ENCODE measurements at places on chromosomes 6 and 20.

GRCh38 chr6:8556370-8557013 lies 121.1 kb upstream of the SLC35B3 start:
- peak; percentile 3 for DNase-seq

- DNase-seq, result no peak
Measured at GRCh38 chr6:18023891-18024290, 36.5 kb upstream of the KIF13A start.

- DNase-seq, result peak; percentile 94
Measured at GRCh38 chr6:125812394-125813292, 21.9 kb downstream of the NCOA7 start.

GRCh38 chr6:73577676-73578075 lies 56.8 kb upstream of the EEF1A1 start:
- no peak for DNase-seq

DNA sequence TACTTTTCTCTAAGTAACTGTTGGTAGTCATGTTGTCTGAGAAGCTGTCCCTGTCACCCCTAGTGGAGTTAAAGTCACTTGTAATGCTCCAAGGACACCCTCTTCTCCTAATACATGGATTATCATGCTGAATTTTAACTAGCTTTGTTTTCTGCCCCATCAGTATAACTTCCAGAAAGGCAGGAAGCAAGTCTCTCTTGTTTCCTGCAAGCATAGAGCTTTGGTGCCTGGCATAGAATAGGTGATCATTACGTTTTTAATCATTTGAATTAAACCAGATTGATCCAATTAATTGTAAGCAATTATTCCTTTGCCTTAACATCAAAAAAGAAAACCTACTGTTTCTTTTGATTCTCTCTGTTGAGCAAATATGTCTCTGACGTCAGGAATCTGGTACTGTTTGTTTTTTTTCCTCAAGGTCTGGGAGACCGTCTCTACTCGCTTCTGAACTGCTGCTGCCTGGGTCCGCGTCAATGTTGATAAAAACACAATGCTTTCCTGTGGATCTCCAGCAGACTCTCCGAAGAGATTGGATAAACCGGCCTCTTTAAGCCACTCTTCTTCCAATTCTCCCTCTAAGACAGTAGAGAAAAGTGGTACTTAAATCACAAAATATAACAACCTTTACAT lies 71.8 kb downstream of the ARHGAP18 start:
- no peak for DNase-seq

DNA sequence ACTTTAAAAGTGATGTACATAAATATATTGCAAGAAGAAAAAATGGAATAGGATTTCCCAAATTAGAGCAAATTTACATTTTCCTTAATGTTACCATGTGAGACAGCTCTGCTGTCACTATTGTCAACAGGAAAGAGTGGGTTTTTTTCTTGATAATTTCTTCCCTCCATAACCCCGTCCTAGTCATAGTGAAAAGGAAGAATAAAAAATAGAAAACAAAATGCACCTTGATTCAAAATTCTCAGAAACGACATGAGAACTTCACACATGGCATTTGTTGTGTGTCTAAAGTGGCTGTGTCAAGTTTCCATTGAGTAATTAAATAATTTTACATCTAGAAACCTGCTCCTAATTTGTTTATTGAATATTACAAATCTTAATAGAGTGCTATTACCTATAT lies 945.2 kb upstream of the SLC35B3 start:
- no peak for DNase-seq

GRCh38 chr20:3721912-3722311 lies 9.5 kb upstream of the SIGLEC1 start:
- DNase-seq, result no peak

DNA sequence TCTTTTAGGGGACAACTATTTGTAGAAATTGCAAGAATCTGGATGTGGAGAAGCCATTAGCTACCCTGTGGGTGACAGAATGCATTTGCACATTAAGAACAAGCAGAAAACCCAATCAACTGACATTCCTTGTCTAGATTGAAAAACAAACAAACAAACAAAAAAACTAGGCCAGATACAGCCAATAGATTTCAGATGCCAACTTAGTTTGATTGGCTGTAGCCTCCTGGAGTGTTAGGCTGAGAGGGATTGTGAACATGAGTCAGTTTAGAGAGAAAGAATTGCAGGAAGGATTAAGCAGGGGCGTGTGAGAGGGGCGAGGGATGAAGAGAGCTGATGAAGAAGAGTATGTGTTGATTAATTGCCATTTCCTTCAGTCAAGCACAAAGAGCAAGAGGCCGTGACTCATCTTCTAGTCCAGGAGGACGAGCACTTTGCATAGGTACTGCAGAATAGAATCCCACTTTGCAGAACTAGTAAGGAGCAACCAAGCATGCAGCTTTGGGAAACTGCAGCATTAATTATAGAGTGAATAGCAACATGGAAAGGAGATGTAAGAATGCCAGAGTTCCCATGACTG lies 188.0 kb upstream of the RAB32 start:
- no peak for DNase-seq

- no peak for DNase-seq
Measured at GRCh38 chr6:112651239-112651638, 304.1 kb downstream of the RFPL4B start.

DNA sequence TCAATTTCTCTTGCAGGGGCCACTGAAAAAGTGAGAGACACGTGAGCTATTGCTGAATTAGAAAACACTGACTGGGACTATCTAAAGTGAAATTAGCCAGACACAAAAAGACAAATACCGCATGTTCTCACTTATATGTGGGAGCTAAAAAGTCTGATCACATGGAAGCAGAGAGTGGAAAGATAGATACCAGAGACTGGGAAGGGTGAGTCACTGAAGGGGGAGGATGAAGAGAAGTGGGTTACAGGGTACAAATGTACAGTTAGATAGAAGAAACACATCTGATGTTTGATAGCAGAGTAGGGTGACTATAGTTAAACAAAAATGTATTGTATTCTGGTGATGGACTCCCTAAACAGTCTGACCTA lies 13.4 kb downstream of the CST3 start:
- no peak for DNase-seq

GRCh38 chr6:75306064-75306463 lies 21.5 kb upstream of the TMEM30A start:
- no peak for DNase-seq

GRCh38 chr20:62642051-62642665 lies at the start of gene SLCO4A1:
Gene SLCO4A1, plus strand, starts transcription at chr20:62642503. Its CDS starts 13,952 bp downstream, at chr20:62656455.
- no peak for DNase-seq

- DNase-seq, result no peak
Measured at GRCh38 chr6:118755941-118756646, 104.7 kb upstream of the CEP85L start.

GRCh38 chr6:107731422-107732319 lies 92.4 kb downstream of the SCML4 start:
- no peak for DNase-seq

DNA sequence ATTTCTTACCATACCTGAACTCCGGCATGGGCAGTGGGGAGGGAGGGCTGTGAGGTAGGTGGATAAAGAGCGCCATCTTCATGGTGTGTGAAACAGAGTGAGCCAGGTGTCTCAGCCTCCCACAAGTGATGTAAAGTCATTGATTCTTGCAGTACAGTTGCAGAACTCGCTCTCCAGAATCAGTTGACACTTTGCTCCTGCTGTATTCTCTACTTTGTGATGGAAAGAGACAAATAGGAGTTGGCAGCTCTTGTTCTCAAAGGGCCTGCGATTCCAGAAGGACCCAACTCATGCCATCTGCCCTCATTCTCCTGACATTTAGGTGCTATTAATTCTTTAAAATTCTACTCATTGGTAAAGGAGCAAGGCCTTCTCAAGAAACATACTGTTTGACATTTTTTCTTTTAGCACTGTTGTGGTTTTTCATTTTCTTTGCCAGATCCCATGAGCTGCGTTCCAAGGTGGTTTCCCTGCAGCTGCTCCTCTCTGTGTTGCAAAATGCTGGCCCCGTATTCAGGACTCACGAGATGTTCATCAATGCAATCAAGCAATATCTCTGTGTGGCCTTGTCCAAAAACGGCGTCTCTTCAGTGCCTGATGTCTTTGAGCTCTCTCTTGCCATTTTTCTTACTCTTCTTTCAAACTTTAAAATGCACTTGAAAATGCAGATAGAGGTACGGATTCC lies 49.3 kb downstream of the ARFGEF2 start:
- no peak for DNase-seq

- no peak for DNase-seq
Measured at GRCh38 chr20:37693242-37693634, 592 bp upstream of the CTNNBL1 start.

DNA sequence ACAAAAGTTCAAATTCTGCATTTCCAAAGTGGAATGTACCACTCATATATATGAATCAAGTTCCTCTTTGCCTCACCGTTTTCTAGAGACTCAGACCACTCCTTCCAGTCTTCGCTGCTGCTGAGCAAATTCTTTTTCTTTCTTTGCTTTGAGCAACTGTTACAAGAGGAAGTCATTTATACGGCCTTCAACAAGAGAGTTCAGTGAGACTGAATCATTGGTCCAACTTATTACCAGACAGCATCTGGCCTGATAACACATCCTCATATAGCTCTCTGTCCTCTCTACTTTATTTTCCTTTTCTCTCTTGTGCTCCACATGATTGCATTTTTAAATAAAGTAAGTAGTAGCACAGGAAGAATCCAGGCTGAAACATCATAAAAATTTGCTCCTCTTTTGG lies 652.7 kb downstream of the PHF3 start:
- DNase-seq, result no peak

DNA sequence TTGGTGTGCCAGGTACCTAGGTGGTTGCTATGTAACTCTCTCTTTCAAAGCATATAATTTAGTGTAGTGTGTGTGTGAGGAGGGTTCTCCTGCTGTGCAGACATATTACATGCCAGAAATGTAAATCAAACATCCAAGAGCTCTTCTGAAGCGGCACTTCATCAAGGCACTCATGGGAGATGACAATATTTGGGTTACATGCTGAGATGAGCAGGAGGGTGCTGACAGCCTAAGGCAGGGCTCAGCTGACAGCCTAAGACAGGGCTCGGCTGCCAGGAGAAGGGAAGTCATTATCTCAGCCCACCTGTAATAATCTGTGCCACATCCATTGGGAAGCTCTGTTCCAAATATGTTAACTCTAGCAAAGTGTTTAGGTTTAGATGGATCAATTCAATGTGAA lies 39.1 kb downstream of the ADGRF5 start:
- DNase-seq, result no peak

GRCh38 chr6:122696853-122697252 lies 82.7 kb upstream of the FABP7 start:
- no peak for DNase-seq

GRCh38 chr6:11705483-11705882 lies 73.1 kb downstream of the ADTRP start:
- no peak for DNase-seq

GRCh38 chr6:75751443-75751842 lies 2.4 kb downstream of the MYO6 start:
- no peak for DNase-seq

- DNase-seq, result no peak
Measured at GRCh38 chr6:20129290-20130088, 82.8 kb downstream of the MBOAT1 start.

DNA sequence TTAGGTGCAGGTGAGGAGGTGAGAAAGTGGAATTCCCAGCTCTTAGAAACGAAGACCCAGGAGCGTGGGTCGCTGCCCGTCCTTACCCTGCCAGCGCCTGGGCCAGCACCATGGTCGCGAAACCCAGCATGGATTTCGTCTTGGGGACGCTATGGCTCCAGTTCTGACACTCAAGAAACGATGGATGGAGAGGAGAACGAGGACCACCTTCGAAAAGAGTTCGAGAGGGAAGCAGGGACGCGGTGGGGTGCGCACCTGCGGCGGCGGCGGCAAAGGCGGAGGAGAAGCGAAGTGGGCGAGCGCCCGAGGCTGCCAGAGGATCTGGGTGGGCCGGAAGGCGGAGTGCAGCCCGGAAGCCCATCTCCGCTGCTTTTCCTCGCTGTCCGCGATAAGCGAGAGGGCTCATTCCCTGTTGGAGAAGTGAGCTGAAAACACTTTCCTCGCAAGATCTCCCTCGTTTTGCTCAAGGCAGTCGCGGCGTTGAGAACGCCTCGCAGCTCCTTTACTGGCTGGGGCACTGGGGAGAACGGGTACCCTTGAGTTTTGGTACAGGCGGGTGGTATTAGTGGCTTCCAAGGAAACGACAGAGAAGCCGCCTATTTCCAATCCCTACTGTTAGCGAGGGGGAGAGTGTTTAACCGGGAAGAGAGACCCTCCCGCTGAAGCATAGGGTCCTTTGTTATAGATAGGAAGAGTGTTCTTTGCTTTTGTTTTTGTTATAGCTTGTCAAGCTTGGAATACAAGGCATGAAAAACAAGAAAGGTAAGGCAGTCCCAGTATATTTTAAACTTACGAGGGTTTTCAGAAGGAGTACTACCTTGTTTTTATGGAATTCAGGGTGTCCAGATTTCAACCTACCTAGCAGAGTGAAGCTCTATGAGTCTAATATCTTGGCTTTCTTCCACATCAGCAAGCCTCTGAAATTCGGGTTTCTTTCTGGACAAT lies 109.5 kb downstream of the TRIM27 start:
- DNase-seq, result no peak

- no peak for DNase-seq
Measured at GRCh38 chr6:51398793-51399192, 580.1 kb downstream of the TFAP2B start.

GRCh38 chr6:85449388-85449817 lies 480 bp upstream of the NT5E start:
- no peak for DNase-seq

GRCh38 chr6:21144928-21145327 lies 448.6 kb upstream of the SOX4 start:
- no peak for DNase-seq

GRCh38 chr6:137112067-137112355 lies 61.4 kb downstream of the IL22RA2 start:
- peak; percentile 5 for DNase-seq

GRCh38 chr20:1118004-1118335 lies 432 bp upstream of the PSMF1 start:
- DNase-seq, result no peak

GRCh38 chr20:56098981-56099500 lies 93.7 kb upstream of the CBLN4 start:
- no peak for DNase-seq

GRCh38 chr20:39433466-39433865 lies 471.3 kb downstream of the DHX35 start:
- no peak for DNase-seq

DNA sequence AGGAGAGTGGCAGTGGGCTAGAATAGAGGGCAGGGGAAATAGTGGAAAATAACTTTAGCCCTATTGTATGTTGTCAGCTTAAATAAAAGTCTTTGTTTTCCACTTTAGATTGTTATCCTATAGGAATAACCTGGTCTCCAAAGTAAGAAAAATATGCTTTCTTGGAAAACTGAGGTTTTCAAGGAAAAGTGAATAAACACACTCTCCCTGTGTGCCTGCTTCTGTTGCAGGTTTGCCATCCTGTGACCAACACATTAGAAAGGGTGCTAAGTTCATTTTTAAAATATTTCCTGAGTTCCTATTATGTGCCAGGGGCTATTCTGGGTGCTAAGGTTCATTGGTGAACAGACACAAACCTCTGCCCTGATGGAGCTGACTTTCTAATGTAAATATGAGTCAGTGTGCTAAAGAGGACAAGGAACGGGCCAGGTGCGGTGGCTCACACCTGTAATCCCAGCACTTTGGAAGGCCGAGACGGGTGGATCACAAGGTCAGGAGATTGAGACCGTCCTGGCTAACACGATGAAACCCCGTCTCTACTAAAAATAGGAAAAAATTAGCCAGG lies 23.5 kb downstream of the BICRAL start:
- no peak for DNase-seq
